Dermis microvascular lymphatic vessel endothelial cell (primary cell): ENCODE measurements at places on chromosomes 1 and 21. TPM values are rescaled to one million over a fixed set of nuclear protein-coding genes. Genes with fewer than 3 reads are reported as not detected.

Gene TGFB2
- 13.4 and 32.7 TPM in 2 replicates for total RNA-seq

Gene LRRC42
- total RNA-seq = 18.2 and 24.1 TPM in 2 replicates

Gene ST7L
- 10.3 and 12.9 TPM in 2 replicates for total RNA-seq

Gene AMIGO1
- total RNA-seq = 0.64 and 1.0 TPM in 2 replicates

Gene KCND3
- 0.13 and 0.38 TPM in 2 replicates for total RNA-seq

Gene GNAT2
- 0.13 TPM in 1 of 2 replicates, not detected in the other for total RNA-seq

Gene RPE65
- total RNA-seq = not detected in 2 replicates
